ENCODE measurements at places on chromosomes 2 and 18.

- no peak for DNase-seq
Measured at GRCh38 chr2:237571551-237571950, 5.2 kb downstream of the PRLH start.

DNA sequence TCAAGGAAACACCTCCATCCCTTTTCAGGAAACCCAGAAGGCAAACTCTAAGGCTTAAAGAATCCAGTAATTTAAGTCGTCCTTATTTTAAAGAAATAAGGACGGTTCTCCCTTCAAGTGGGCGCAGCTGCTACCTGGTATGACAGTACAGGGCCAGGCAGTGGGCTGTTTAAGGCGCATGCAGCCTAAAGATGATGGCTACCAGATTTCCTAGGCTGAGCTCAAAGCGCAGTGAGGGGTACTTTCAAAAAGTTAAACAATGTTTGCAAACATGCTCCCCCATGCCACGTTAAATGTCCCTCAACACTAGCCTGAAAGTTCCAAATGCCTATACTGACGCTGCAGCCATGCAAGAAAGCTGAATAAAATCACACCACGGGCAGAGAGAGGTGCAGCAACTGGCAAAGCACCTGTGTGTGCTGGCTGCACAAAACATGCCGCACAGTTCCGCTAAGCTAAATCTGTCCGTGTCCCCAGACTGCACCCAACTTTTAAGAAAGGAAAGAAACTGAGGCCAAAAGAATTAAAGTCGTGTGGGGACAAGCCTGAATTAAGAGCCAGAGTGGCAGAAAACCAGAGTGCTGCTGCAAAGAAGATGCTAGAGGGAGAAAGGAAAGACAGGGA is 583 bp downstream of the HIBCH start:
- DNase-seq: peak; percentile 30

- no peak for DNase-seq
Measured at GRCh38 chr2:107740300-107740699, 86.4 kb upstream of the RGPD4 start.

GRCh38 chr2:191155608-191156071 is 4.8 kb upstream of the STAT4 start:
- DNase-seq: peak; percentile 13

DNA sequence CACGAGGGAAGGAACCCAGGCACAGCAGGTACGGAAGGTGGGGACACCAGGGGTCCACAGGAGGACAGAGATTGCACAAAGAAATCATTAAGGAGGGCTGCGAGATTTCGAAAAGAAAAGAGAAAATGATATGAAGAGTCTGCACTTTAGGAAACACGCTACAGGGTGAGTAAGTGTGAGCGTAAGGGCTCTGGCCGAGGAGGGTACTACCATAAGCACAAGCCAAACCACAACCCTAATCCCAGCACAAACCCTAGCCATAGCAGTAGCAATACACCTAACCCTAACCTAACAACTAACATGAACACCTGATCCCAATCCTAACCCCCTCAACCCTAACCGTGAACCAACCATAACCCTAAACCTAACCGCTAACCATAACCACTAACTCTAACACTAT is 104.0 kb downstream of the ZNF516 start:
- peak; percentile 2 for DNase-seq

GRCh38 chr2:191638079-191638801 is 39.7 kb upstream of the NABP1 start:
- DNase-seq: no peak

- DNase-seq: peak; percentile 33
Measured at GRCh38 chr2:239146011-239146641, 254.7 kb downstream of the HDAC4 start.

DNA sequence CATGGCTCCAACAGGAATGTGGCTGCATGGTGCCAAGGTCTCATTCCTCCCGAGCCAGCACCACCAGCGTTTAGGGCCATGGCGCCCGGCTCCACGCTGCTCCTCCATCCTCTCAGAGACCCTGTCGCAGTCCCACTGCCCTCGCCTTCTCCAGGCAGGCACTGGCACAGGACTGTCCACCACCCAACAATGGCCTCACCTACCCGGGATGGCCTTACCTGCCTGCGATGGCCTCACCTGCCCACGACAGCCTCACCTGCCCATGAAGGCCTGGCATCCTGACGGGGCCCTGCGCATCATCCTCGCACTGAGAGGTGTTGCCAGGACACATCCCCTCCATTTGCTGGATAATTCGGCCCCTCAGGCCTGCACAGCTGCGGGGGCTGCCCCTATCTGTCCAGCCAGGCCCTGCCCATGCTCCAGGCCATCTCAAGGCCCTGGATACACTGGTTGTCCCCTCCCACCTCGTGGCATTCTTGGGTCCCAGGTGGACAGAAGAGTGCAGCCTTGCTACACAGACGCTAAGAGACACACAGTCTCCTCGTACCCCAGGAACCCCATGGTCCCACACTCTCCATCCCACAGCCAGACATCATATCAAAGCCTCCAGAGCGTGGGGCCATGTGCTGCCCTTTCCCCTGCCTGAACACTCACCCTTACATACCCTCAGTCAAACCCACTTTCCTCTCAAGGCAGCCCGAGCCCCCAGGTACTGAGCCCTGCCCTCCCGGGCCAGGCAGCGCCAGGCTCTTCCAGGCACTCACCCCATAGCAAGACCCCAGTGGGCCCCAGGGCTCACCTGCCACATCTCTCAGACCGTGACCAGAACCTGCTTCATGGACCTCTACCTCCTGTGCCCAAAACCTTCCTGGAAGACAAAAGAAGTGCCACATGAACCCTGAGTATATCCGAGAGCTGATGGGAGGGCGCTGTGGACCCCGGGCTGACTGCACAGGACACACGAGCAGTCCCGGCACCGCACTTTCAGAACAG is 268.6 kb downstream of the EIPR1 start:
- DNase-seq: no peak

DNA sequence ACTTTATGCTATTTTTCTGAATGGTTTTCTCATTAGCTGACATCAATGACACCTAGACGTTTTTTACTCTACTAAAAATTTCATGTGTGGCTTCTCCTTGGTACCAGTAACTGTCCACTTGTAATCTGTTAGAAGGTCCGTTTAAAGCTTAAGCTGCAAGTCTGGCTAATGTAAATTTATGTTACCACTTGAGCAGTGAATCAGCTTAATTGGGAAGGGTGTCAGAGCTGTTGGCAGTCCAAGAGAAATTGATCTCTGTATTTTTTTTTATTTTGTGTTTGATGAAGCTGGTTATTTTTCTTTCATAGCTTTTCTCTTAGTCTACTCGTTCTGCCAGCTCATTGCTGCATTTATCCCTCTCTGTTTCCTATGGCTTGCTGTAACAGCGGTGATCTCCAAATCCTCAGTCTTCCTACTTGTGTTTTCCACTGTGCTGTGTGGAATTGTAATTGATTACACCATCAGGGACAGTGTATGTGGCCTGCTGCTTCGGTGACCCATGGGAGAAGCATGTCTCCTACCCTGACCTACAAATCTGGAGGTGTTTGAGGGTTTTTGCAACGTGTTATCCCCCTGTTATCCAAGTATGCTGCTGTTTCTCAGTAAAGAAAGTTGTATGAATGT is 724.2 kb upstream of the REG3G start:
- no peak for DNase-seq

DNA sequence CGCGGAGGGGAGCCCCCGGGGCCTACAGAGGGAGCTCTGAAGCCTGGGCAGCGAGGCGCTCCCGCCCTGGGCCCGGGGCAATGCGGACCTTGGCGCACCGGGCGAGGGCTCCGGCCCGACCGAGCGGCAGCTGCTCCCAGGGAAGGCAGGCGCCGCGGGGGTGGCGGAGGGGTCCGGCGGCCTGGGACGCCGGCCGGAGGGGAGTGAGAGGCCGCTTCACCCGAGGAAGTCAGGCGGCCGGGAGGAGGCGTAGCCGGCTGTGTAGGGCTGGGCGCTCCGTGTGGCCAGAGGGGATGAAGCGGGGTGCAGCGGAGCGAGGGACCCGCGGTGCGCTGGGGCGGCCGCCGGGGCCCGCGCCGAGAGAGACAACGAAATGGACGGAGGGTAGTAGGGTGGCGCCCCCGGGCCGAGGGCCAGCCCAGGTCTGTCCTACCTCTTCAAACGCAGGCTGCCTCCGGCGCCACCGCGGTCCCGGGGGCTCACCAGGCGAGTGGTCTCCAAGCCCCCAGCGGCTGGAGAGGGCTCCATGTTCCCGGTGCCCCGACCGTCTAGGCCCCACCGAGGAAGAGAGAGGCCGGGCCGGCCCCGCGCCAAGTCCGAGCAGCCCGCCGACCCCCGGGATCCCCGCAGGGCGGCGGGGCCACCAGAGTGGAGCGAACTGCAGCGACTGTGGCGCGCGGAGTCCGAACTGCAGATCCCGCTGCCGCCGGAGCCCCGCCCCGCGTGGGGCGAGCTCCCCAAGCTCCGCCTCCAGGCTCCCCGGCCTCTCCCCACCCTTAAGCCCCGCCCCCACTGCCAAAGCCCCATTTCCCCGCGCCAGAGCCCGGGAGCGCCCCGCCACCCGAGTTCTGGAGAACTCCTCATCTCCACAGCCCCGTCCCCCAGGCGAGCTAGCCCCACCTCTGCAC is at the start of gene SLC30A3:
Gene SLC30A3 (minus strand): TSS at position 669 of the 908 bp plus-strand sequence. CDS start 141 bp downstream, at position 528.
- DNase-seq: peak; percentile 57

- DNase-seq: no peak
Measured at GRCh38 chr18:286515-287310, 18.9 kb upstream of the THOC1 start.

DNA sequence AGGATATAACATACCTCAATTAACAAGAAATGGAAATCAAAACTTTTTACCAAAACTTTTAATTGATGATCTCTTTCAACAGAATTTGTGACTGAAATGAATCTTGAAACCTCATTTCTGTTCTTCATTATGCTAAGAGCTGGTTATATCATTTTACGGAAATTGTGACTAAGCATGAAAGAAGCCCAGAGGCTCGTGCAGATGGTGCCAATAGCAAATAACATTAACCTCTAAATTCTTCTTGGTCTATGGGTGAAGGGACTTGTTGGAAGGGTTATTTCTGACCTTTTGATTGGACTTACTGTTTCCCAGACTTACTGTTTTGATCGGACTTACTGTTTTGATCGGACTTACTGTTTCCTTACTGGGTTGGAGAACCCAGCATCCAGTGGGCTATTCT is 435.6 kb downstream of the TDRD15 start:
- DNase-seq: no peak

DNA sequence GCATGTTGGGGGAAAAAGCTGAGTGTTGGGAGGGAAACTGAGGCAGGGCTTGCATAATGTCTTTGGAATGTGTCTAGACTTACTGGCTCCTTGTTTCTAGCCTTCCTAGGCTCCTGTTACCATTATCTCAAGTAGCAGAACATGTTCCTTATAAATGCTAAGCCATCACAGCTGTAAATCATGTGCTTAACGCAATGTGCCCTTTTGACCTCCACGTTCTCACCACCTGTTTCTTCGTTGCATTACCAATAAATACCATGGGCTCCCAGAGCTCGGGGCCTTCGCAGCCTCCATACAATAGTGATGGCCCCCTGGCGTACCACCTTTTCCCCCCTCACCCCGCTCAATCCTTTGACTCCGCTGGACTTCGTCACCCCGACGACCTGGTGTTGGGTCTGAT is 54.0 kb upstream of the CWC22 start:
- DNase-seq: no peak

DNA sequence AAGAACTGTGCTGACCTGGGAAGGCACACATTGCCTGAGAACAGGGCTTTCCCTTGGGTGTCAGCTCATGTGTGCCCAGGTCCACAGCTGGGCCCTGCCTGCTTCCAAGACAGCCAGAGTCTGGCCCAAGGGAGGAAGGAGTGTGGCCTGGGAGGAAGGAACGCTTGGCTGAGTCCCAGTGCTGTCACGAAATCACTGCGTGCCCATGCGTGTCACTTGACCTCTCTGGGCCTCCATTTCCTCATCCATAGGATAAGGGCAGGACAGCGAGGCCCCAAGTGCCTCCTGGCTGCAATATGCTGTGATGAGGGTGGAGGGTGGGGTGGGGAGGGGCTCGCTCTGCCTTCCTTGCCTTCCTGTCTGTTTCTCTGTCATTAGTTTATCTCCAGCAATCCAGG is 642 bp upstream of the KCNK3 start:
- no peak for DNase-seq

GRCh38 chr2:109563980-109564550 is 49.7 kb downstream of the SEPTIN10 start:
- no peak for DNase-seq

DNA sequence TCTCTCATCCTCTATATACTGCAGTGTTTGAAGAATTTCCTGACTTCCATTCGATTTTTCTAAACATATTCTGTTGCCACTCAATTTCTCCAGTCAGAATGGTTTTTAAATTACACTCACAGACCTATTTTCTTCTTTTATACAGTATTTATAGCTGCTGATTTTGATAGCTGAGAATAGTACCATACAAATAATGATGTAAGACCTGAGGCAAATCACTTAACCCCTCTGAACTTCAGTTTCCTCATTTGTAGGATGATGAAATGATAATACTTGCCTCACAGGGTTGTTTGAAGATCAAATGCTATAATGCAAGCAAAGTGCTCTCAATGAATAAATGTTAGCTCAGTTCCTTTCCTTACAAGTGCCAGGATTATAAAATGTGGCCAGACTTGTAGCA is 241.8 kb downstream of the CPS1 start:
- DNase-seq: no peak

DNA sequence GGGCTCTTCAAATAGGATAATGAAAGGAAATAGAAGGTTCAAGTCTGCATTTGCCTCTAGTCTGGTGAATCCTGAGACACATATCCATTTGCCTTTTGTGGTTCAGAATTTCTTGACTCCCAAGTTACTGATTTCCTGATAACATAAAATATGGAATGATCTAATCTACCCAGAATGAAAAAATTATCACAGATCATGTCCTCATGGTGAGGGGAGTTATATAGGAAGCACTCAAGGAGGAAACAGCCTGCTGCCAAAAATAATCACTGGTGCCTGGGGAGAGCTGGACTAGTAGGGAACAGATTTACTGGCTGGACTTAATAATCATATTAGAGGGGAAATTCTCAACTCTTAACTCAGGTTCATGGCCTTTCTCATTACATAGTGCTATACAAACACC is 95.5 kb upstream of the STK17B start:
- no peak for DNase-seq

- no peak for DNase-seq
Measured at GRCh38 chr2:212030709-212031108, 507.9 kb downstream of the ERBB4 start.

GRCh38 chr2:233926806-233927205 is 9.6 kb downstream of the TRPM8 start:
- DNase-seq: no peak

- peak; percentile 17 for DNase-seq
Measured at GRCh38 chr2:215269397-215270117, 42.3 kb upstream of the ATIC start.

DNA sequence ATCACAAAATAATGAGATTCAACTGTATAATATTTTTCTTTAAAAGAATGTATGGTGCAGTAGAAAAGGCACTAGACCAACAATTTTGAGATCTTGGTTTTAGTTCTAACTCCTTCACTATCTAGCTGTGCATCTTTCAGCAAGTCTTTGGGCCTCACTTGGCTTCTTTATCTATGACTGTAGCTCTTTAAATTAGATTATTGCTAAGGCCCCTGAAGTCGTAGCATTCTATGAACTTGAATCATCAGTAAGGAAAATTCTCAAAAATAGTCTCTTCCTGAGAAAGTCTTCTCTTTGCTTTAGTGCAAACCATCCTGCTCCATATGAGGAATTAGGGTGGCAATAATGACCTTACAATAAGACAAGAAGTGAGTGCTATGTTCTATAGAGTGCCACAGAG is 140.4 kb downstream of the FTCDNL1 start:
- no peak for DNase-seq

- no peak for DNase-seq
Measured at GRCh38 chr2:105737980-105738657, 6.6 kb upstream of the NCK2 start.

Measured in stimulated activated naive CD8-positive, alpha-beta T cell treated with anti-CD3 and anti-CD28 coated beads, Interleukin-15, amount 100 ng/mL, for 72 hours (primary cell).